ENCODE measurements at places on chromosomes 12 and 14. TPM values are rescaled to one million over a fixed set of nuclear protein-coding genes. Genes with fewer than 3 reads are reported as not detected.

A2M gene
- total RNA-seq = 557 TPM

- peaks cover 24% of the 10 kb centered on the region for H3K4me1 ChIP-seq
- H3K27ac ChIP-seq = no peak overlapping the region
- H3K36me3 ChIP-seq = peaks cover 2% of the 10 kb centered on the region
- no peak for DNase-seq
These were observed 7.0 kb downstream of the DGKA start for GRCh38 chr12:55937981-55938380.

- H3K4me1 ChIP-seq = no peaks in the 10 kb centered on the region
- DNase-seq = no peak
- H3K27me3 ChIP-seq = no peaks in the 10 kb centered on the region
- no peaks in the 10 kb centered on the region for H3K36me3 ChIP-seq
These were observed 25.0 kb downstream of the MFAP5 start for GRCh38 chr12:8637666-8638065.

CDH24 gene
- 3.8 TPM for total RNA-seq

DNA sequence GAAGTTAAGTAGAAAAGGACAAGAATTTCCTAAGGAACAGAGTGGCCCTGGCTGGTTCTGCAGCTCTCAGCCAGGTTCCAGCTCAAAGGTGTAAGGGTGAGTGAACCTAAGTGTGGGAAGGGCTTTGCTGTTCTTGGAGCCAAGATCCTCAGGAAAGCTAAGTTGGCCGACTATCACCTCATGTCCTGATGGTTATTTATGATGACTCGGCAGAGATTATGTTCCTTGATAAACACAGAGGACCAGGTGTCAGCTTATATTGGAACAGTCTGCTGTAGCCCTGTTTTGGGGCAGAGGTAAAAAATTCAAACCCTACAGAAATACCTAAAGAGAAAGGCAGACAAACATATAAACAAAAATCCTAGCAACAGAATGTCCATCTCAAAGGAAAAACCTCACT lies 128.5 kb downstream of the TBX3 start:
- no peak for DNase-seq
- H3K27ac ChIP-seq = no peak overlapping the region
- no peak overlapping the region for H3K4me3 ChIP-seq
- no peaks in the 10 kb centered on the region for H3K36me3 ChIP-seq
- H3K27me3 ChIP-seq = no peaks in the 10 kb centered on the region
- no peaks in the 10 kb centered on the region for H3K4me1 ChIP-seq

PRPH gene
- total RNA-seq = 10.4 TPM

GPR84 gene
- not detected for total RNA-seq

HSPA2 gene
- total RNA-seq = 305 TPM

- peaks cover 45% of the 10 kb centered on the region for H3K36me3 ChIP-seq
- no peak overlapping the region for H3K27ac ChIP-seq
- peaks cover 9% of the 10 kb centered on the region for H3K4me1 ChIP-seq
These were observed 17.4 kb downstream of the P2RX4 start for GRCh38 chr12:121227294-121227693.

Measured in esophagus muscularis mucosa (tissue), 4 donors.